AG09319 (cell line): ENCODE measurements at places on chromosomes 5 and 9.

DNA sequence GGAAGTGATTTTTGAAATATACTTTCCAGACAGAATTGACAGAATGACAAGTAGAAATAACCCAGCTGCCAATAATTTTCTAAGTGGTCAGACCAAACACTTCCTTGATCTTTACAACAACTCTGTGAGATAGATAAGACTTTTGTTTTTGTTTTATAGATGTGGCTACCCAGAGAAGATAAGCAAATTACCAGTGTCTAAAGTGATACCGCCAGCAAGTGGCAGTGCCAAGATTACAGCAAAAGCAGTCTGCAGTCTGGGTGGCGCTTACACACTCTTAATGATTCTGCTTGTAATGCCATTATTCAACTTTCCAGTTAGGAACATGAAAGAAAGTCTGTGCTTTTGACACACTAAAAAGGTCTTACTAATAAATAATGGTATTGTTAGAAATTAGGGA, 92.1 kb downstream of the HCN1 start:
- no peak for DNase-seq

GRCh38 chr9:128026255-128026772, 40.8 kb downstream of the NAIF1 start:
- DNase-seq: no peak

DNA sequence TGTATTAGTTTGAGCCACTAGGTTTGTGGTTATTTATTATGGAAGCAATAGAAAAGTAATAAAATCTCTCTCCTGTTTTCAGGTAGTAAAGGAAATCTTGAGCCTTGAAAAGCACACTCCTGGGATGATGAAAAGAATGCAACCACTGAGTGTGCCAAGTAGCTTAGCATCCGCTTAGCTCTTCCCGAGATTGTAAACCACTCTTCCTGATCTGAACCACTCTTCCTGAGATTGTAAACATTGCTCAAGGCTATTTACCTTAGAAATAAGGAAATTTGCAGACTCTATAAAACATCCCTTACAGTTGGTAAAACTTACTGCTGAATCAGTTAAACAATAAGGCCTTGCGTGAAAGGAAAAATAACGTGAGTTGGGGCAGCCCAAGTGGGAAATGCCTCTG, 17.4 kb upstream of the IL33 start:
- DNase-seq: no peak

GRCh38 chr9:116061546-116062205, 91.9 kb upstream of the PAPPA start:
- no peak for DNase-seq

DNA sequence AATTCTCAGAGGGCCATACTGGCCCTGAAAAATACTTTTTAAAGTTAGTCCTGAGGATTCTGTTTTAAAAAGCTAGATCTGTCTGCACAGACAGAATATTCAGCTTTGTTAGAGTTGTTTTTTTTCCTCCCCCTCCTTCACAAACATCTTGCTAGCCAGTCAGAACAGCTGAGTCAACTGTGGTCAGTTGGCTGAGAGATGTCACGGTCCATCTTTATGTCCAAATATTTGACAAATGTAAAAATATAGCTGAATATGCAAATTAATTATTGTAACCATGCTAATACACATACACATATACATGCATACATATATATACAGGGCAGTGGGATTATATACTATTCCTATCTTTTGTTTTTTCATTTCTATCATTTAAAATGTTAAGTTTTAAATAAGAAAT, 33.9 kb downstream of the UNC13B start:
- DNase-seq: no peak
